ENCODE measurements at places on chromosomes 7 and 10.

DNA sequence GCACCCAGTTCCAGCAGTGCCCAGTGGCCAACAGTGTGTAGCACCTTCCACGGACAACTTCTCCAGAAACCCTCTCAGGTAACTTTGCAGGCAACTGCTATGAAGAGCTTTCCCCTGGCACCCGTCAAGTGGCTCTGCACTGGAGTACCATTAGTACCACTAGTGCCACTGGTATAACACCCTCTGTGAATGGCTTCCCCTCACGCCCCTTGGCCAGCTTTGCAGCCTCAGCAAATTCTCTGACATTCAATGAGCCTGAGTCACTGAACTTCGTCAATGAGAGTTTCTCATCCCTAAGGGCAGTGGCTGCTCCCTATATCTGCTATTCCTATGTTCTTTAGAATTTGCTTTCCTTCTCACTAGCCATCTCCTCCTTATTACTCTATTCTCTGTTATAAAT, 7.6 kb upstream of the HERPUD2 start:
- DNase-seq = no peak

- no peak for DNase-seq
Measured at GRCh38 chr10:103870516-103870915, 15.1 kb upstream of the SH3PXD2A start.

DNA sequence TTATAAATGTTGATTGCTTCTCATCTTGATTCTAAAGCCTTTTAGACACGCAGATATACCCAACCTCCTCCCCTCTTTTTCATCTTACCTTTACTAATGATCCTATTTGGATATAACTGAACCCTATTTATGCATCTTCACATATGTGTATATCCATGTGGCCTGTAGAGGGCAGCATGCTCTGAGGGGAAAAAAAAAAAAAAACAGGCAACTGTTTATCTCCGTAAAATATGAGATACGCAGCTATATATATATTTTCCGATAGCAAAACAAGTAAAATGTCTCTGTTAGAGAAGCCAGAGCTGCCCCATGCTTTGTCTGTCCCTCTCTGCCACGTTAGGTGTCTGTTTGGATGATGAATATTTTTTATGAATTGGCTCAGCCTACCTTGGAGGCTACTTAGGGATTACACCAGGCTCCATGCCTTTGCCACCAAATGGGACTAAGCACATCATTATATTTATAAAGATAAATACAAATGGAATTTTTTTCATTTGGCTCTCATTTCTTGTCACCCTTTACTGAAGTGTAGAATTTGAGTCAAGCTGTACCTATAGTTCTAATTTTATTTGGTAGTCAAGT, 174.8 kb upstream of the FZD1 start:
- peak; percentile 50 for DNase-seq

DNA sequence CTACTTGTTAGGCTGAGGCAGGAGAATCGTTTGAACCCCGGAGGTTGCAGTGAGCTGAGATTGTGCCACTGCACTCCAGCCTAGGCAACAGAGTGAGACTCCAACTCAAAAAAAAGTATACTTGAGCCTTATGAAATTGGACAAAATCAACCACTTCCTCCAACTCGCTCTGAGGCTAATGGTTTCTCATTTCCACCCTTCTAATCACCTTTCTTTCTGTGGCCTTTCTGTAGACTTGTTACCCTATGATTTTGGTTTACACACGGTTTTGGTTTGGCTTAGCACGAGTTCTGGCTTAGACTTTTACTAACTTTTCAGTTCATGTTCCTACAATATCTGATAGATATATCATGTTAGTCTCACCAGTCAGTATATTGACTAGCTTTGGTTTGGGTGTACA, 152.0 kb downstream of the PHTF2 start:
- DNase-seq = no peak

- DNase-seq = no peak
Measured at GRCh38 chr7:37999673-38000072, 79.2 kb downstream of the EPDR1 start.

- DNase-seq = peak; percentile 38
Measured at GRCh38 chr10:15738270-15738925, 18.7 kb upstream of the ITGA8 start.

- DNase-seq = no peak
Measured at GRCh38 chr7:69677054-69677852, 79.0 kb downstream of the AUTS2 start.

GRCh38 chr10:30553626-30554439, 75.7 kb downstream of the LYZL2 start:
- DNase-seq = peak; percentile 61

DNA sequence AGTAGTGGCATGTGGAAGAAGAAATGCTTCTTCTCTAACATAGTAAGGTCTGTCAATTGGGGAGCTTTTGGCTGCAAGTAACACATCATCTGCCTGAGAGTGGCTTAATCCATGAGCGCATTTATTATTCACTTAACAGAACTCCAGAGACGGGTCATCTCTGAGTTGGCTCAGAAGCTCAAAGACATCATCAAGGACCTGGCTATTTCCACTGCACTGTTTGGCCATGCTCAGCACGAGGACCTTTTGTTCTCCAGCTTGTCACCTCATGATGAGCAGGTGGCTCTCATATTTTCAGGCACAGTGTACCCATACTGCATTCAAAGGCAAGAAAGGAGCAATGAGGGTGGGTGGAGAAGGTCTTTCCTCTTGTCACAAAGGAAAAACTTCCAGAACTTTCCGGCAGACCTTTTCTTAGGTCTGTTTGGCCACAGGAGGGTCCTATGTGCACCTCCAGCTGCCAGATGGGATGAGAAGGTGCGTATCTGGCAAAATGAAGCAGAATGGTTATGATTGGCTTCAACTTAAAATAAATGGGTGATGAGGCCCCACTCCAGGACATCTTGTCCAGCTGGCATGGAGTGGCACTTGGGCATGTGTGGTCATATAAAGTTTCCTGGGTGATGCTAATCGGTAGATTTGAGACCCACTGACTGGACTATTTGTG, 55.6 kb upstream of the SHH start:
- no peak for DNase-seq

DNA sequence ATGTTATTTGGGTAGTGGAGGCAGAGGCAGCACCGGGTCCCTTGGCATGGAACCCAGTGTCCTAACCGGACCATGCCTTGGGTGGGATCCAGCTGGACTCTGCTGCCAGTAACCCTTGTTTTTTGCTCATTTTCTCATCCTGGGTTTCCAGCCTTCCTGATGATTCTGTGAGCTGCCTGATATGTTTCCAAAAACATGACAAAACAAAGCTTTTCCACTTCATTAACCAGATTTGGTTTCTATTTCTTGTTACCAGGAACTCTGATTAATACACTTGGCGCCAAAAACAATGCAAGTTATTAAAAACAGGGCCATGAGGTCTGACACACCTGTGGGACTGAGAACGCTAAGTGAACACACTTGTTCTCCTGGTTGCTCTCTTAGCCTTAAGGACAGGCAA, 32.8 kb upstream of the DLG5 start:
- DNase-seq = peak; percentile 54

GRCh38 chr7:51069411-51070083, 247.1 kb downstream of the COBL start:
- peak; percentile 79 for DNase-seq

DNA sequence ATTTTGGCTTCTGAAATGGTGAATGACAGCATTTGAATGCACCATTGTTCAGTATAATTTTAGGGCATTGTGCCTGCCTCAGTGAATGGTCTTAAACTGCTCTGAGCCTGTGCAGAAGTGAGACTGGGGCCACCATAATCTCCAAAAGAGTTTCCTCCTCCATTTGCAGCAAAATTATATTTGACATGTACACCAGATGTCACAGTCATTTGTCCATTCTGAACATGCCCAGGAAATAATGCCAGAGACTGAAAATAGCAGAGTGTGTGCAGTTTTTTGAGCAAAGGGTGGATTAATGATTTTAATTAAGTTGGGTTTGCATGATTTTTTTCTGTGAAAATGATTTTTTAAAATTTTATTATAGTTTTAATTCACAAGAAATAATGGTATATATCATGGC, 26.4 kb upstream of the SLC35B4 start:
- DNase-seq = no peak

GRCh38 chr10:103748020-103748419, 107.4 kb downstream of the SH3PXD2A start:
- DNase-seq = no peak

All from lung microvascular endothelial cell (primary cell).